ENCODE measurements at places on chromosomes 13 and 19.

DNA sequence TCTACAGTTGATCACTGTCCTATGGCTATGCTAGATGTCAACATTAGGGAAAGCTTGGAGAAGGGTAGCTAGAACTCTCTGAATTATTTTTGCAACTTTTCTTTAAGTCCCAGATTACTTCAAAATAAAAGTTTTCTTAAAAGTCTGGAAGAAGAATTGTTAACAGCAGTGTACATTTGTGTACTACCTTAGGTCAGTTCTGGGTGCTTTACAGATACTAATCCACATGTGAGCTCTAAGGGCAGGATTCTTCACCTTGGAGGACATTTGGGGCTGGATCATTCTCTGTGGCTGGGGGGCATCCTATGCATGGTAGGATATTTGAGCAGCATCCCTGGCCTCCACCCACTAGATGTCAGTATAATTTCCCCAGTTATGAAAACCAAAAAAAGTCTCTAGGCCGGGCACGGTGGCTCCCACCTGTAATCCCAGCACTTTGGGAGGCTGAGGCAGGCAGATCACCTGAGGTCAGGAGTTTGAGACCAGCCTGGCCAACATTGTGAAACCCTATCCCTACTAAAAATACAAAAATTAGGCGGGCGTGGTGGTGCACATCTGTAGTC, 2.8 kb downstream of the BRME1 start:
- DNase-seq, result peak; percentile 65

DNA sequence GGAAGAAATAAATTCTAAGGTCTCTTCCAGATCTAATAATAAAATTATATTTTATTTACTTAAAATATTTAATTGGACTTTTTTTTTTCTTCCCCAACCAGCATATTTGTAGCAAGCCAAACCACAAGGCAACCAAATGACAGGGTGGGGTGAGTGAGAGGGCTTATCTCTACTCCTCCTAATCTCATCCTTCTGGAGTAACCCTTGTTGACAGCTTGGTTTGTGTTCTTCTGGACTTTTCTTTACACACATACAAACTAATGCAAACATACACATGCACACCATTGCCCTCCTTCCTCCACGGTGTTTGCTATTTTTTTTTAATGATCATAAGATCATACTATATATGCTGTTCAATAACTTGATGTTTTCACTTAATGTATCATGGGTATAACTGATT, 383.1 kb downstream of the DLEU7 start:
- no peak for DNase-seq

DNA sequence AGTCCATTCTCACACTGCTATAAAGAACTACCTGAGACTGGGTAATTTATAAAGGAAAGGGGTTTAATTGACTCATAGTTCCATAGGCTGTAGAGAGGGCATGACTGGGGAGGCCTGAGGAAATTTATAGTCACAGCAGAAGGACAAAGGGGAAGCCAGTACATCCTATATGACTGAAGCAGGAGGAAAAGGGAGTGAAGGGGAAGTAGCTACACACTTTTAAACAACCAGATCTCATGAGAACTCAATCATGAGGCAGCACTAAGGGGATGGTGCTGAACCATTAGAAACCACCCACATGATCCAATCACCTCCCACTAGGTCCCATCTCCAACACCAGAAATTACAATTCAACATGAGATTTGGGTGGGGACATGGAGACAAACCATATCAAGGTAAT, 209.1 kb downstream of the DIAPH3 start:
- DNase-seq, result no peak

DNA sequence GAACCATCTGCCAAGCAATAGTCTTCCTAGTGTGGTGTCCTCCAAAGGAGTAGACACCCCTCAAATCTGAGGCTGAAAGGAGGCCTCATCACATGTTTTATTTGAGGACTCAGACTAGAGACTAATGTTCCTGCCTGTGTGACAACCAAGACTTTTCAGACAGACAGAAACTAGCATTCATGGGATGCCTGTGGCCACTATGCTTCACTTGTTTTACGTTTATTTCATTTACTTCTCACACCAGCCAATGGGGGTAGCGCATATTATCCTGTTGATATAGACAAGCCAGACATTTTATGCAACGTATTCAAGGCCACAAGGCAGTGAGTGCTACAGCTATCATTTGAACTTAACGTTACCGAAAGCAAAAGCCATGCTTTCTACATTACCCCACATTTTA, 391.7 kb upstream of the HTR2A start:
- no peak for DNase-seq

DNA sequence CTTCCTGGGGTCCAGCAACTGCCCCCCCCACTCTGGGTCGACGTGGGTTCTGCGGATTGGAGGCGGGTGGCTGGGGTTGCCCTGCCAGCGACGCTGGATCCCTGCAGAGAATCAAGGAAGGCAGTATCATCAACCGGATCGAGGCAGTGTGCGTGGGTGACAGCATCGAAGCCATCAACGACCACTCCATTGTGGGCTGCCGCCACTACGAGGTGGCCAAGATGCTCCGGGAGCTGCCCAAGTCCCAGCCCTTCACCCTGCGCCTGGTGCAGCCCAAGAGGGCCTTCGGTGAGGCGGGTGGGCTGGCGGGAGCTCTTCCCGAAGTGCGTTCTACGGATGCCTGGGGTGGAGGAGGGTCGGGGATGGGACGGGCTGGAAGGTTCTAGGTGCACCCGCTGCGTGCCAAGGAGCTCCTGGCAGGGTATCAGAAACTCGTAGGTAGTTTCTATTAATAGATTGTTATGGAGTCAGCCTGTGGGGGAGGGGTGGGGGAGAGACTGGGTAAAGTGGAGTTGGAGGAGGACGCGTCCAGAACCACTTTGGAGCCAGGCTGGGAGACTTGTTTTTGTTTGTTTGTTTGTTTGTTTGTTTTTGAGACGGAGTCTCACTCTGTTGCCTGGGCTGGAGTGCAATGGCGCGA, 1.5 kb downstream of the GIPC3 start:
- DNase-seq, result peak; percentile 49

DNA sequence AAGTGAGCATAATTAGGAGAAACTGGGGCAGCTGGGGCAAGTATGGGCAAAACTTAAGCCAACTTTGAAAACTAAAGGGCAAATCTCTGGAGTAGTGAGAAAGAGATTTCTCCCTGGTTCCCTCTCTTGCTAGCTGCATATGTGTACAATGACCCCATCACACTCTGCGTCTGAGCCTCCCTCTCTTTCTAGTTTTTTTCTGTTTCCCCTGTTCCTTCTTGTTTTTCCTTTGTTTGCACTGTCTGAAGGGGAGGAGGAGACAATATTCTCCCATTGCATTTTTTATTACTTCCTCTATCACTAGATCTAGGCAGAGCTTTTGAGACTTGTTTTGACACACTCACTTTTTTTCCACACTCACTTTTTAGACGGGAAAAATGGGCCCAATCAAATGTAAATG, 11.2 kb upstream of the CLDN10 start:
- no peak for DNase-seq

DNA sequence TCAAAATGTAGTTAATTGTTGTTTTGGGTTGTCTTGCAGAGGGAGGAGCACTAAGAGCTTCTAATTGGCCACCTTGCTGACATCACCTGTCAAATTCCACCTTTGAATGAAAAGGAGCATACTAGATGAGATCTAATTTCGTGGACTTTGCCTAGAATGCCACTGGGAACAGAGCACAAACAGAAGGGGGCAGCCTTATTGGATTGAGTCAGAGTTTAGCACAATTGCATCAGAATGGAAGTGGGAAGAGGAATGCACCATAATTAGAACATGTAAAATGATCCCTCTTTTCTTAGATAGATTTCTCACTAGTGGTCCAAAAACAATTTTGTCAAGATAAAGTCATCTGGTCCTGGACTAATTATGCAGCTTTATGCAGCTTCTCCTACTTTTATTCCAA, 1552.2 kb downstream of the PCDH9 start:
- peak; percentile 85 for DNase-seq

Measured in NCI-H69 (cell line).